ENCODE measurements at places on chromosomes 3 and 15.

- DNase-seq: no peak
Measured at GRCh38 chr3:62923066-62923465, 47.9 kb upstream of the CADPS start.

GRCh38 chr3:24145481-24145880 lies 200.4 kb downstream of the NR1D2 start:
- no peak for DNase-seq

GRCh38 chr3:187193181-187193580 lies 4.1 kb upstream of the RTP1 start:
- no peak for DNase-seq

DNA sequence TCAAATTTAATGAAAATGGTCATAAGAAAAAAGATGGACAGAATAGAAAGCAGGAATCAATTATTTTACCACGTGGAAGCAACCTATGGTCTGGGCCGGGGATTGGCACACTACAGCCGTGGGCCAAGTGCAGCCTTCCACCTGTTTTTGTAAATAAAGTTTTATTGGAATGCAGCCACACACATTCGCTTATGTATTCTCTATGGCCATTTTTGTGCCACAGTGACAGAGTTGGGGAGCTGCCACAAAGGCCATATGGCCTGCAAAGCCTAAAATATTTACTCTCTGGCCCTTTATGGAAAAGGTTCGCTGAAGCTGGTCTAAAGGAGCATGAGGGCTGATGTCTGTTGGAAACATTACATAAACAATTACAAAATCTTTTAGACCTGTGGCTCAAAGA lies 144.8 kb downstream of the TMCO5A start:
- no peak for DNase-seq

DNA sequence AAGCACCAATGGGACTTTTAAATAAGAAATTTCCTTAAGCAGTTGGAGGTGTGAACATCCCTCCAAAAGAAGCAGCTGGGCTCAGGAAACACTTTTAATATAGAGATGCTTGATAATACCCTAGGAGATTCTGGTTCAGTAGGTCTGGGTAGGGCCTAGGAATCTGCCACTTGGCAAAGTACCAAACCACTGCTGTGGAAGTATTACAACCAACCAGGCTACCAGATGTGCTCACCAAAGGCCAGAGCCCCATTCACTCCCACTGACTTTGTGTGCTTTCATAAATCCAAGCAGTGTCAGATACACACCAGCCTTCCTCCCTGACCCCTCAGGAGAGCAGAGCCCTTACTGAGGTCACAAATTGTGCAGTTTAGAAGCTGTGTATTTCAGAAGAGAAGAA lies 162.6 kb downstream of the CCNL1 start:
- no peak for DNase-seq

DNA sequence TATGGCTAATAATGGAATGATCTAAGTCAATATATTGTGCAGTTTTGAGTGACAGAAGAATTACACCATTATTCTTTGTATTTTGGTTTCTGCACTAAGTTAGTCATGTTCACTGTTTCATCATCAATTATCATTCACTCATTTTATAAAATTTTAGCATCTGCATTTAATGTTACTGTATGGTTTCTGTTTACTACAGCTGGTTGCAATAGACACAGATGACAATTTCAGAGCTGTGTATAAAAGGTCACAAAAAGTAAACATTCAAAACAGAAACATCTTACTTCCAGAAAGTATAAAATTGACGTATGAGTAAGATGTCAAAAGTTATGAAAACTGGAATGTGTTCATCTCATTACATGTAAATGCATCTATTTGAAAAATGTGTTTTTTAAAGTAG lies 111.1 kb upstream of the GBE1 start:
- DNase-seq: no peak

GRCh38 chr15:37057831-37058230 lies 42.5 kb downstream of the MEIS2 start:
- DNase-seq: no peak

GRCh38 chr3:30140356-30141075 lies 465.9 kb upstream of the TGFBR2 start:
- DNase-seq: no peak

DNA sequence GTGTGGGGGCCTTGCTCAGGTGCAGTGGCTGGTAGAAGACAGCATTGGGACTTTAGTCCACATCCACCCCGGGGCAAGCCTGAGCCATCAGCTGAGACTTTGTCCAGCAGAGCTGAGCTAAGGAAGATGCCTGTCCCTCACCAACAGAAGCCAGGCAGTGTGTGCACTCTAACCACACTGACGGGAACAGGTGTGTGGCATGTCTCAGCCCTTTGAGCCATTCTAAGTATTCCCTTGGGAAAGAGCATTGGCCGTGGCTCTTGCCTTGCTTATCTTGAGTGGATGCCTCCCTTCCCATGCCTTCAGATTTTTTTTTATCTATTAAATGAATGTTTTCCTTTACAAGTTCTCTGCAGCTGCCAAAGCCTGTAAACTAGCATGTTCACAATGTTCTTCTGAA lies 3.5 kb downstream of the GABRA5 start:
- no peak for DNase-seq
